ENCODE measurements at places on chromosomes 6 and 20.

GRCh38 chr20:46999801-47000465 lies 105.3 kb downstream of the EYA2 start:
- peak; percentile 9 for DNase-seq

DNA sequence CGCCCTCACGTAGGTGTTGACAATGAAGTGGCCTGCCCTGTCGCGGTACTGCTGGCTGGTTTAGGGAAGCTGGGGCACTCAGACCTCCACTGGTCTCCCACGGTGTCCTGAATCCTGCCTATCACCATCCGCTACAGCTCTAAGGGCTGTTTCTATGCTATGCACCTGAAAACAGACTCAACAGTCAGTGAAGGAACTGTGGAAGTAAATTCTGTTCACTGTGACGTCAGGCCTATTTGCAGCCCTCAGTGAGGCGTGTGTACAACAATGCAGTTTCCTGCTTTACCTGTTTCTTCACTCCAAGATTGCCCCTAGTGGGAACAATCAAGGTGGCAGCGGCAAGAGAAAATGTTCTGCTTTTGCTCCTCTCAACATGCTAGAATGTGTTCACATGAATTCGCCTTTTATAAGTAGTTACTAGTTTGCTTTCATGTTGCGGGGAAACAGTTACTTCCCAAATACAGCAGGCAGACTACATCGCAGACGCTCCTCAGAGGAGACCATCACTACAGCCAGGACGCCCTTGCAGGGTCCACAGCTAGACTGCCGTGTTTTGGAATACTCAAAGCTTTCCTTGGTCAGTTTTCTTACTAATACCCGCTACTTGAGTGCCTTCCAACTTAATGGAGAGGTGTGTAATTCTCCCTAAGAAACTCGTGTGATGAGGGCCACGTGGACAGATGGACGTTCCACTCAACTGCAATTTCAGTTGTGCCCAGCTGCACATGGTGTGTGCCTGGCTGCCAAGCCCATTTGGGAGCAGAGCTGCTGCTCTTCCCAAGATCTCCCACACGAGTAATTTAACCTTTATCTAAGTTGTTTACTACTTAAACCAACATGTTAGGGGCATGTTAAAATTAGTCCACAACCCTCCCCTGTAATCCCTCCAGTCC lies 25.4 kb downstream of the DIDO1 start:
- no peak for DNase-seq

GRCh38 chr20:35180266-35180665 lies 8.4 kb downstream of the PROCR start:
- no peak for DNase-seq

- DNase-seq = no peak
Observed at GRCh38 chr20:38751360-38751976, 3.2 kb downstream of the ACTR5 start.

DNA sequence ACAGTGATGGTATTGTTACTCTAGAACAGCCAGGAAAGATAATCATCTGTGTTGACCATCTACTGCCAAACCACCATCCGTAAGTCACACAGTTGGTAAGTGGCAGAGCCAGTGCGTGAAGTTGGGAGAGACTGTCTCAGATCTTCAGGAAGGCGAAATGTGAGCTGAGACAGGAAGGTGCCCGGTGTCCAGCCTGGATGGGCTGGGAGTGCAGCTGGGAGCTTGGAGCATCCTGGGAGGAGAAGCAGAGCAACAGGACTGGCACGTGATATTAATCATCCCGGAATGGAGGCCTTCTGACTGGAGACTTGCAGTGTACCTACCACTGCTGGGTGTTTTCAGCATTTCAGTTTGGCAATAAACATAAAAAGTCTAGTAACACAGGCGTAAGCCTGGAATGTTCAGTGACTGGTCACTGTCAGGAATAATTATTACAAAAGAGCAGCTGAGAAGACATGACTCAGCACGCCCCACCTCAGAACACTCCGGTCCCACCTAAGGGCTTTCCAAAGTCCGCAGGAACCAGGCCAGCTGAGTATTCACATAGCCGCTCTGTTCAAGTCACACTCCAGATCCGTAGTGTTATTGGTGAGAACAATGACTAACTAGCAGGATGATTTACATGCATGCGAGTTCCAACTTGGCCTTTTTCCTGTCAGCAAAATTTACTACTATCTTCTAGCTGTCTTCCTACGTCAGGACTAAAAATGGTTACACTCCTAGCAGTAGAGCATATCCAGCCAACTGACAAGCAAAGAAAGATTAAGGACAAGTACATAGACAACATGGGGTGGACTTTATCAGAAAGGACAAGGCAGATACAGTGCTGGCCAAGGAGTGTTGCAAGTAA lies 45.1 kb upstream of the PNRC1 start:
- DNase-seq = no peak

All from activated effector memory CD4-positive, alpha-beta T cell treated with anti-CD3 and anti-CD28 coated beads, Interleukin-2, amount 50 U/mL, for 16 hours (primary cell).